ENCODE measurements at places on chromosomes 7 and 10.

DNA sequence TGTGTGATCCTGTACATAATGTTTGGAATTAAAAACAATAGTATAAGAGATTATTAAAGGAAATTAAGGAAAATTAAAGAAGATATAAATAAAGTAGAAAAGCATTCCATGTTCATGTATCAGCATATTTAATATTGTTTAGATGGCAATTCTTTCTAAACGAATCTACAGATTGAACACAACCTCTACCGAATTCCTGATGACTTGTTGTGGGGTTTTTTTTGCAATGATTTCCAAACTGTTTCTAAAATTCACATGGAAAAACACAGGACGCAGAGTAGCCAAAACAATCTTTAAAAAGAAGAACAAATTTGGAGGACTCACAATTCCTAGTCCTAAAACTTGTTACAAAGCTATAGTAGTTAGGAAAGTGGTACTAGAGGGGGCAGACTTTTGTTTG lies 573.4 kb upstream of the IGFBP3 start:
- DNase-seq: no peak

- no peak for DNase-seq
Observed at GRCh38 chr7:116633131-116633988, 38.6 kb upstream of the MET start.

- no peak for DNase-seq
Observed at GRCh38 chr7:102287111-102287980, 678 bp downstream of the SH2B2 start.

- DNase-seq: no peak
Observed at GRCh38 chr7:40733114-40733513, 598.3 kb downstream of the SUGCT start.

- no peak for DNase-seq
Observed at GRCh38 chr10:78338717-78339116, 305.1 kb downstream of the RPS24 start.
